ENCODE measurements at places on chromosomes 2 and 18. TPM values are rescaled to one million over a fixed set of nuclear protein-coding genes. Genes with fewer than 3 reads are reported as not detected.

The ZRANB3 gene
- 4.4 TPM for total RNA-seq

The BOK gene
- total RNA-seq: 35.5 TPM

The VAMP5 gene
- total RNA-seq: 6.1 TPM

The TUBA4A gene
- total RNA-seq: 104 TPM

All from esophagus squamous epithelium (tissue), 5 donors.